ENCODE measurements at places on chromosomes 6 and 20.

DNA sequence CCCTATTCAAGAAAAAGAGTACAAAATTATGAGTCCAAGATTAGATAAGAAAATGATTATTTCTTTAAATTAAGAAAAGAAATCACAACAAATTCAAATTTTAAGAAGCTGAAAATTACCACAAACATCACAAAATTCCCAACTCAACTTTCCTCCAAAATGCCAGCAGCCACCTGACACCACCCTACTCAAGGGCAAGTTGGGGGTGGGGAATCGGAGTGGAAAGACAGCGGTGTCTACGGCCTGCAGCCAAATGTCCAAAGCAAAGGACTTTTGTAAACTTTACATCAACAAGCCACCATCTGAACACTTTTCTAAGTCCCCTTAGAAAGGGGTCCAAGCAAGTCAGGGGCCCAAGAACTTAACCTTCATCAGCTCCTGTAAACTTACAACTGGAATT lies 1.6 kb upstream of the EYA2 start:
- DNase-seq = no peak

GRCh38 chr6:35962779-35963560 lies 42.1 kb upstream of the SRPK1 start:
- no peak for DNase-seq

DNA sequence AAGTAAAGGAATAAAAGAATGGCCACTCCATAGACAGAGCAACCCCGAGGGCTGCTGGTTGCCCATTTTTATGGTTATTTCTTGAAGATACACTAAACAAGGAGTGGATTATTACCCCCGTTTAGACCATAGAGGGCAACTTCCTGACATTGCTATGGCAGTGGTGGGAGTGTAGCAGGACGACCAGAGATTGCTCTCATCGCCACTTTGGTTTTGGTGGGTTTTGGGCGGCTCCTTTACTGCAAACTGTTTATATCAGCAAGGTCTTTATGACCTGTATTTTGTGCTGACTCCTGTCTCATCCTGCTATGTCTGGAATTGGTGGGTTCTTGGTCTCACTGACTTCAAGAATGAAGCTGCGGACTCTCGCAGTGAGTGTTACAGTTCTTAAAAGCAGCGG lies 78.7 kb downstream of the C6orf52 start:
- DNase-seq = no peak

DNA sequence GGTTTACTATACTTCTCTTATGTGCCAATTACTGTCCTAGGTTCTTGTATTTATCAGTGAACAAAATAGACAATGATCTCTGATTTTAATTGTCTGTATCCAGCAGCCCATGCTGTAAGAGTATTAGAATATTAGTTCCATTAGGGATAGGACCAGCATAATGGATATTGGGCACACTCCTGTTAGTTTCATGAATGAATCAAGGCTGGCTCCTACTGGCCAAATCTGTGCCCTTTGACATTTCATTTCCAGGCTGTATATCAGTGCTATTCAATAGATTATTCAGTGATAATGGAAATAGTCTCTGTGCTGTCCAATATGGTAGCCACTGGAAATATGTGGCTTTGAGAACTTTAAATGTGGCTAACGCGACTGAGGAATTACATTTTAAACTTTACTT lies 1007.9 kb upstream of the FLRT3 start:
- DNase-seq = no peak

DNA sequence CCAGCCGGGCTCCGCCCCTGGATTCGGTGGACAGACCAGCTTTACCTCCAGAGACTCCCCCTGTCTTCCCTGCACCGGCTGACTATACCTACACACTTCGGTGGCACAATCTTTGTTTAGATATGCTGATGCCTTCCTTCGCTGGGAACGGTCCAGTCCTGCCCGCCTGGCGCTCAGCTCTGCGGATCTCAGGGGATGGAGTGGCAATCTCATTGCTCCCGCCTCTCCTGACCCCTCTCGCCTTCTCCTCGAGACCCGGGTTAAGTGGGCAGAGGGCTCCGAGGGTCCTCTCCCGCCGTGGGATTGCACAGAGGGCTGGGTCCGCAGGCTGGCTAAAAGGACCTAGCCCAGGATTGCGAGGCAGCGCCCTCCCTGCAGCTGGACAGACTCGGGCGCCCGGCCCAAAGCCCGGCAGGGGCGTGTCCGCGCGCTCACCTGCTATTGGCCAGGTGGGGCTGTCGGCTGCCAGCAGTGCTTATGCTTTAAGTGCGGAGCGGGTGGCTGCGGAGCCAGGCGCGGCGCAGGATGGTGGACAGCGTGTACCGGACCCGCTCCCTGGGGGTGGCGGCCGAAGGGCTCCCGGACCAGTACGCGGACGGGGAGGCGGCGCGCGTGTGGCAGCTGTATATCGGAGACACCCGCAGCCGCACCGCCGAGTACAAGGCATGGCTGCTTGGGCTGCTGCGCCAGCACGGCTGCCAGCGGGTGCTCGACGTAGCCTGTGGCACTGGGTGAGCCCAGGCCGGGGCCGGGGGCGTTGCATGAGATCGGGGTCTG lies at the start of gene GNMT:
TSS of gene GNMT (plus strand) at position 512 of the 777 bp plus-strand sequence. CDS start at position 526, 14 bp downstream.
- DNase-seq = peak; percentile 15

DNA sequence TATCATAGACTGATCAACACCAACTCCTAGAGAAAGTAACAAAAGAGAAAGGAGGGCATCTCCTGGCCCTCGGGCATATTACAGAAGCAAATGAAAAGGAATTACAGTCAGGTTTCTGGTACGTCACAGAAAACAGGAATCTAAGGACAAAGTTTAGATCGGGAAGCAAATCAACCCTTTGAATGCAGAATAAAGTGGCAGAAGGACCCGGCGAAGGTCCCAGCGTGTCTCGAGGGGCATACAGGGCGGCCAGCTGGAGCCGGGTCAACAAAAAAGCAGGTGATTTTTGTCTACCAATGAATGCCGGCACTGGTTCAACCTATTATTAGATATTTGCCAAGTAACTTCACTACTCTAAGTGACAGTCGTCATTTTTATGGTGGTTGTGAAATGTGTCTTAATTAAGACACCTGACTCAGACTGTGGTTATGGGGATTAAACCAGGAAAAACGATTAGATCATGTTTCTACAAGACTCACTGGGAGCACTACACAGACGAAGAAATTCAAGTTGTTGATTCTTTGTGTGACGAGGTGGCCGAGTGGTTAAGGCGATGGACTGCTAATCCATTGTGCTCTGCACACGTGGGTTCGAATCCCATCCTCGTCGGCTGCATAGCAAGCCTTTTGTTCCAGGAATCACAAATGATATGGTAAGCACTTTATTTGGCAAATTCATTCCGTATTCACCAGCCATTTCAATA lies 12.4 kb upstream of the ZSCAN9 start:
- no peak for DNase-seq

DNA sequence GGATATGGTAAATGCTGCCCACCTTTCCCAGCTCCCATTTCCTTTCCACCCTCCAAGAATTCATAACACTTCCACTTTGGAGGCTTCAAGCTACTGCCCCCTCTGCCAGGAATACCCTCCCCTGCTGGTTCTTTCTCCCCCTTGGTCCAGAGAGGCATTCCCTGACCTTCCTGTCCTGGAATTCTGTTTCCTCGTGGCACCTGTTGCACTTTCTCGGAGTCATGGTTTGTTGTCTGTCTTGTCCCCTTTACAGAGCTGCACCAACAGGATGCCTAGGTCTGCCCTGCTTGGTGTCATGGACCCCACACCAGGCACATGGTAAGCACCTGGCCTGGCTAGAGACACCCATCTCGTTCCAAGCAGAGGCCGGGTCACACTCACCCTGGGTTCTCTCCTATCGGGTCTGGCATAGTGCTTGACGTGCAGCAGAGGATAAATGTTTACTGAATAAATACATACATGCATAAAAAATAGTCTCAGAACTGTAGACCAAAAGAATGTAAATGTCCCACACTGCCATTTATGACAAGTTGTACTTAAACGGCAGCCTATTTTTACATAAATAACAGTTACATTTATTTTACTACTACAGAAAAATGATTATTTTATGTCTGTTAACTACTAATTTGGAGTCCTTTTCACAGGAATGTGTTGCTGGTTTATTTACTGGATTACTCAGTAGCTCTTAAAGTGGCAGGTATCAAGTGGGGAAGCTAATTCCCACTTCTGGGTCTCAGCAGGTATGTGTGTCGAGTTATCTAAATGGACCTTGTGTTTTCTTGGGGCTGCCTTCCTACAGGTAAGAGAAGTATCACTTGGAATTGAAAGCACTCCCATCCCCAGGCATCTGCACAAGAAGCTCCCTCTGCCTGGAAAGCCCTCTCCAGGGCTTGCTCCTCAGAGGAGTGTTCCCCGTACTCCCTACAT lies 69.3 kb downstream of the KIF13A start:
- DNase-seq = no peak

DNA sequence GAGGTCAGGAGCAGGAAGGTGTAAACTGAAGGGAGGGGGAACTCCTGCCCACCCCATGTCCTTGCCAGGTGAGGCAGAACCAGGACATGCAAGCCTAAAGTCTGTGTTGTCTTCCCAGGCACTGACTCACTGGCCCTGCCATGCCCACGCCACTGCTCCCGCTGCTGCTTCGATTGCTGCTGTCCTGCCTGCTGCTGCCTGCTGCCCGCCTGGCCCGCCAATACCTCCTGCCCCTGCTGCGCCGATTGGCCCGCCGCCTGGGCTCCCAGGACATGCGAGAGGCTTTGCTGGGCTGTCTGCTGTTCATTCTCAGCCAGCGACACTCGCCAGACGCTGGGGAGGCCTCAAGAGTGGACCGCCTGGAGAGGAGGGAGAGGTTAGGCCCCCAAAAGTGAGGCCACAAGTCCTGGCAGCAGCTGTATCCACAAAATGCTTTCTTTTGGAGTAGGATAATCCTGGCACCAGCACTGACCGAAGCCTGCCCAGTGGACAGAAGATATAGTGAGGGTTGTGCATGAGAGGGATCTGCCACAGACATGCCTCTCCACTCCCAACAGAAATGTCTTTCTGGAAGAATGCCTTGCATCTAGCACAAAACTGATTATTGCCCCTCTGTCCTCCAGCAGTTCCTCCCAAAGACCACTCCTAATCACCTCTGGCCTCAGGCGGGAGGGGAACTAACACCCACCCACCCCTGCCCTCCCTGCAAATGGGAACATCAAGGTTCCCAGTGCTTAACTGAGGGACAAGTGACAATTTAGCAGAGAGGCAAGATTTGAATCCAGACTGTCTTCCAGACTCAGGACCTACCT lies 812 bp downstream of the MYMX start:
- DNase-seq = no peak

DNA sequence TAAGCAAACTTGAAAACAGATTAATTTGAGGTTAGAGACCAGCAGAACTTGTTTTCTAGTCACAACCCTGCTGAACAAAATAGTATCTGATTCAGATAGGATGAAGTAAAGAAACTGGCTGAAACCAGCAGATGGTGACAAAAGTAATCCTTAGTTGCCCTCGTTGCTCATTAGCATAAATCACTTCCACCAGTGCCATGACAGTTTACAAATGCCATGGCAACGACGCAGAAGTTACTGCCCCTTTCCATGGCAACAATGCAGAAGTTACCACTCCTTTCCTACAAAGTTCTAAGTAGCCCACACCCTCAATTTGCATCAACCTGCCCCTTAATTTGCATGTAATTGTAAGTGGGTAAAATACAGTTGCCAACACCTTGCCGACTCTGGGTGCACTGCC lies 23.7 kb downstream of the SNRPB start:
- no peak for DNase-seq

DNA sequence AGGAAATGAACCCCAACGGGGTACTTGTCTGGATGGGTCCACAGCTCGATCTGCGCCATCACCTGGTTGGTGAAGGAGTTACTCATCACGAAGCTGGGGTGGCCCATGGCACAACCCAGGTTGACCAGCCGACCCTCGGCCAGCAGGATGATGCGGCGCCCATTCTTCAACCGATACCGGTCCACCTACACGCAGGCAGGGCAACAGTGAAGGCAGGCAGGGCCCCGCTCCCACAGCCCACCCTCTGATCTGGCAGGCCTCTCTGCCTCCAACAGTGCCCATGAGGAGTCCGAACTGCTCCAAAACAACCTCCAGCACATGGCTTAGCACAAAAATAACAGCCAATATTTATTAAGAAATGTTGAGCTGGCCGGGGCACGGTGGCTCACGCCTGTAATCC lies 17.7 kb downstream of the AHCY start:
- no peak for DNase-seq

DNA sequence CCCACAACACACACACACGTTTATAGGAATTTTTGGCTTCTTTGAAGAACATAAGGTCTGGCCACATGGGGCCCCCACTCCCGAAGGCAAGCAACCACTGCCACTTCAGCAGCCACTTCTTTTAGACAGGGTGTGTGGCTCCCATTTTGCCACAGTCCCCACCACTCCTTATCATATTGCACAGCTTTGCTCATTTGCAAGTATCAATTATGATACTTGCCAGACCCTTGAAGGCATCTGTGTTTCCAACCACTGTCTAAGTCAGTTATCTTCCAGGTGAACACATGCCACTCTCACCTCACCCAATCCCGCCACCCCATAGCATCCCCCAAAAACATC lies 73.1 kb downstream of the NOL4L start:
- DNase-seq = no peak

DNA sequence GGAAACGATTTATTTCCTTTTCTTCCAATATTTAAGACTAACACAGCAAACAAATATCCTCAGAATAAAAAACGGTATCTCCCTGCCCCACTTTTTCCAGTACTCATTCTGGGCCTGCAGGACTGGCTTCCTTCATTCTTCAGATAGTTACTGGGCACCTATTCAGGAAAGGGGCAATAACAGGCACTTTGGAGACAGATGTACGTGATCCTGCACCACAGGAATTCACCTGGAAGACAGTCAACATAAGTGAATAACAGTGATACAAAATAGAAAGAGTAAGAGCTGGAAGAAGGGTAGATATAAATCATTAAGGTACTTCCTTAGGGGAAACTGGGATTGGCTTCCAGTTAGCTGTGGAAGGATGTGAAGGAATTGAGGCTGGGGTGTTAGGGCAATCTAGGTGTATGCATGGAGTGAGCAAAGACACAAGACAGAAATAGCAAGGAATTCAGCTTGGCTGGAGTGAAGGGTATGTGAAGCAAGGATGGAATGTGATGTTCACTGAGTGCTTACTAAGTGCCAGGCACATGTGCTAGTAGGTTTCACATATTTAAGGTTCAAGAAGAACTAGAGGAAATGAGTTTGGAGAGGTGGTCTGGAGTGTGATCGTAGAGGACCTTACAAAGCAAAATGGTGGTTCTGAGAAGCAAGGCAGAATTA lies 49.3 kb upstream of the FAM83C start:
- no peak for DNase-seq
